ENCODE measurements at places on chromosomes 7 and 10.

DNA sequence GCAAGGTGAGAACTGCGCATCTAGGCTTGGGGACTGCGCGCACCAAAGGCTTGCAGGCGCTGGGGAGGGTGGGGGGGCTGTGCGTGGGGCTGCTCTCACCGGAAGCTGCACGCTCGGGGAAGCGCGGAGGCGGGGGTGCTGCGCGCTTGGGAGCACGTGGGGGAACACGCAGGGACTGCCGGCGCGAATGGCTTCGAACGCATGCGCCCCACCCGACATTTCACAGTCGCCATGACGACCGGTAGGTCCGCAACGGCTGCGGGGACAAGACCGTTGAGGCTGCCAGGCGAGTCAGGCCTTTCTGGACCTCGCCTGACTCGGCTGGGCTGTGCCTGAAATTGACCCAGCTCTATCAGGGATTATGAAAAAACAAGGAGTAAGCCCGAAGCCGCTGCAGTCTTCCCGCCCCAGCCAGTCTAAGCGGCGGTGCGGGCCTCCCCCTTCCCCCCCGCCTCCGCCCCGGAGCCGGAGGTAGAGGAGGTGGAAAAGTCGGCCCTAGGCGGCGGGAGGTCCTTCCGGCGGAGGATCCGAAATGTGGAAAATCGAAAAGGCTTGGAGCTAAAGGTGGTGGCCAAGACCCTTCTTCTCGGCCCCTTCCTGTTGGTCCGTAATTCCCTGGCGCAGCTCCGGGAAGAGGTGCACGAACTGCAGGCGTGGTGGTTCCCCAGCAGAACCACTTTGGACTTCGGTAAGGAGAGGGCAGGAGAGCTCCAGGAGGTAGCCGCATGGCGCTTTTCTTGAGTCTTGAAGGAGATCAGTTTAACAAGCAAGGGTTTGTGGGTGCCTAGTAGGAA lies 34.9 kb upstream of the STEAP1 start:
- peak; percentile 27 for DNase-seq

DNA sequence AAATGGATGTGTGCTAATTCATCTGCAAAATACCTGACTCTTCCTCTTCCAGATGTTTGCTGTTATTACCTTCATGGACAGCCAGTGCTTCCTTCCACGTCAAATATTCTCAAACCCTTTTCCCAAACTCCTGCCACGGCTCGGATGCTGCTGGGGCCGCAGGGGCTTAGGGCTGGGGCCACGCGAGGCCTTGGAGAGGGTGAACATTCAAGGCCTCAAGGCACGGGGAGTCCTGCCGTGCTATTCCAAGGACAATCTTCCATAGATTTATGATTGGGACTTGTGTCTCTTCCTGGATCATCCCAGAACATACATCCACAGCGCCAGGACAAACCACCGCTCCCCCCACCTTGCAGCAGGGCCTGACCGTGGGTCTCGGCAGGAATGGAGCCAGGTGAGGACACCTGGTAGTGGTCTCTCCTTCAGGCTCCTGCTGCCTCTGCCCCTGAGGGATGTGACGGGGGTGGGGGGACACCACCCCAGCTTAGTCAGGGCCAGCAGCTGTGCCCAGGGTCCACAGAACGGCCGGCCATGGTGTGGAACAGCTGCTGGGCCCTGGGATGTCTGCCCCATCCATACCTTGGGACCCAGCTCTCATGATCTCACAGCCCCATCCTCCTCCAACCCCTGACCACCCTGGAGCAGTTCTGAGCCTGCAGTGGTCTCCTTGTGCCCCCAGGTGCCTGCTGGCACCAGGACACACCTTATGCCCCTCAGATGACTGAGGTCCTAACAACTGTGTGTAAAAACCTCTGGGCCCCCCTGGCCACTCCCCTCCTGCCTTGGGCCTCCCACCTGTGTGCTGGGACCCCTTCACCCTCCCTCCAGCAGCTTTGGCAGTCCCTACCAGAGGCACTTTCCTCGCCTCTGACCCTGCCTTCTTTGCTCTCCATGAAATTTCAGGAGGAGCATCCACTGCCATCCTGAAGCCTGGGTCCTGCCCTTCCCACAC lies 16.7 kb downstream of the VIPR2 start:
- no peak for DNase-seq

- DNase-seq, result no peak
Observed at GRCh38 chr10:14312014-14312413, 18.7 kb downstream of the FRMD4A start.

DNA sequence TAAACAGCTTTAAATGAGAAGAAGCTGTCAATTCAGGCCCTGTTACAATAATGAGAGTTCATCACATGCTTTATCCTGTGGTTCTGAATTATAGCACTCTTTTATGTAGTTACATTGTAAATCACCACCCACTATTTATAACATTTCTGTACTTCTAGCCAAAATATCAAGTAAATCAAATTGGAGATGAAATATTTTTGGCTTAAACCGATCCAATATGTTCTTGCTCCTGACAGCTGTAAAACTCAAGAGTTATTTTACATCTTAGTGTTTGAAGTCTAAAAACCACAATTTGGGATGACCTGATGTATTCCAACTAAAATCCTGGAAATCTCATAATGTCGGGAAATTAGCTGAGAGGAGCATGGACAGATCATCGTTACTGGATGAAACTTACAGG lies 371.2 kb upstream of the LRRN3 start:
- DNase-seq, result no peak

DNA sequence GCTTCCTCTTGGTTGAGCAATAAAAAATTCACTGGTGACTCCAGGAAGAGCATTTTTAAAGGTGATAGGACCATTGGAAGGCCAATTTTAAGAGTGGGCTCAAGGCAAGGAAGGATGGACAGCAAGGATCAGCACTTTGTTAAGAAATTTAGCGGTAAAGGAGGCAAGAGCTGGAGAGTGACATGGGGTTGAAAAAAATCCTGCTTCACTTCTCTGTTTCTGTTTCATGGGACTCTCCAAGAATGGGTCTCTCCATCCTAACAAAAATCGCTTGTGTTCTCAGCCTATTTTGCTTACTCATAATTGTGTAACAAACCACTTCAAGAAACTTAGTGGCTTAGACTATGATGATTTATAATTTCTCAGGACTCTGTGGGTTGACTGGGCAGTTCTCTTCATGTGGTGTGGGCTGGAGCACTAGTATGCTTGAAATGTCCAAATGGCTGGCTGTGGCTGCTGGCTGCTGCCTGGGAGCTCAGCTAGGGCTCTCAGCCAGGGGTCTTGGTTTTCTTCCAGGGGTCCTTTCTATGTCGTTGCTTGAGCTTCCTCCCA lies 59.8 kb upstream of the ZNRF2 start:
- no peak for DNase-seq

DNA sequence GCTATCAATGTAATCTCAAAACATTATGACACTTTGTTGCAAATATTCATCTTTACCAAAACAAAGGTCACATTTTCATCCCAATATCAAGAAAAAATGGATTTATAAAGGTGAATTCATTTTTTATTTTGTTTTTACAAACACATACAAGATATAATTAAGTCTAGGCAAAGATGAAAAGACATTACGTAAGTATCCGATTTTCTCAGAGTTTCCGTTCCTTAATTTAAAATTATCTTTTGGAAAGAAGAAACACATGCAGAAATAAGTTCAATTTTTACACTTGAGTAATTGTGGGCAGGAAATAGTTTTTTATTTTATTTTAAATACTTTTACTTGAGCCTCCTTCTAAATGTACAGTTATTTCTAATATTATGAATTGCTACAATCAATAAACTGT lies 24.6 kb downstream of the RTKN2 start:
- DNase-seq, result no peak

GRCh38 chr7:10104292-10104691 lies 869.4 kb upstream of the PHF14 start:
- DNase-seq, result no peak

GRCh38 chr10:74575912-74576311 lies 250.5 kb upstream of the KAT6B start:
- DNase-seq, result no peak

- no peak for DNase-seq
Observed at GRCh38 chr7:95766657-95767056, 5.7 kb upstream of the DYNC1I1 start.

GRCh38 chr7:29167721-29168120 lies 21.4 kb upstream of the CPVL start:
- no peak for DNase-seq

DNA sequence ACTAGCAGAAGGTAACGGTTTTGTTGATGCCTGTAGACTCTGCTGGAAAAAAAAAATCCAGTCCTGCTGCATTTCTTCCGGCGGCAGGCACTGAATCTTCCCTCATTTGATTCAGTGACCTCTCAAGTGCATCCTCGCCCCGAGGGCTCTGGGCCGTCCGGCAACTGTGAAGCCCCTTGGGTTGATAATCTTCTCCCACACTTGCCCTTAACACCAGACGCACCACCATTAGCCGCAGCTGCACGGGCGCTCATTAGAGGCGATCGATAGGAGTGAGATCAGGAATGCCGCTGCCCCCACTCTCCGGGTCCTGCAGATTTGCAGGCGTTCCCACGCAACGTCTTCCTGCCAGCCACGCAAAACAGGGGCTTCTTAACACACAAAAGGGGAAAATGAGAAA lies 200.0 kb upstream of the MKI67 start:
- DNase-seq, result no peak

DNA sequence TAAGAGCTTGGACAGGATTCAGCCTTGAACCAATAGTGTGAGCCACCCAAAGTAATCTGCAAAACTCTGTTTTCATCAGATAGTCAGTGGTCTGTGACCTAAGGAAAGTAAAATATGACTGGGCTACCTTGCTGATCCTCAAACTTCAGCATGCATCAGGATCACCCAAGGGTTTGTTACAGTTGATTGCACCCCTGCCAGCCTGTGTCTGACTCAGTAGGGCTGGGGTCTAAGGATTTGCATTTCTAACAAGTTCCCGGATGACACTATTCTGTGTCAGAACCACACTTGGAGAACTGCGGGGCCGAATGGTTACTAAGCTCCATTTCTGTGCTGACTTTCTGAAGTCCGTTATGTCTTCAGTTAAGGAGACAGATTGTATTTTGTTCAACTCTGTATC lies 40.6 kb upstream of the TSPAN13 start:
- DNase-seq, result no peak

- no peak for DNase-seq
Observed at GRCh38 chr10:127347202-127347959, 151.0 kb upstream of the INSYN2A start.

DNA sequence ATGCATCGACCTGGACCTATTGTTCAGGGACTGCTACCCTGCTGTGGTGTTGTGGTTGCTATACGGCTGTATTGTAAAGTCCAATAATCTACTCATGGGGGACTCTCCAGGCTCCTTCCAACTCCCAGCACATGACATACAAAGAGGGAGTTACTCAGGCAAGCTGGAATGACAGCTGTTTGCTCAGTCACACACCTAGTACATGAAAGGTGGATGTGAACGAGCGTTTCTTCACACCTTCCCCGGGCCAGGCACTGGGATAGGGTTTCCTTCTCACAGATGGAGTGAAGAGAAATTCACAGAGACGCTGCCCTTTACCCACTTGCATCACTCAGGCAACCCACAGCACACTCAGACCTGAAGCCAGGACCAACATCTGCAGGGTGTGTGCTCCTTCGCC lies 215.7 kb downstream of the TNS3 start:
- no peak for DNase-seq

GRCh38 chr7:26413007-26413691 lies 121.5 kb downstream of the SNX10 start:
- DNase-seq, result no peak

DNA sequence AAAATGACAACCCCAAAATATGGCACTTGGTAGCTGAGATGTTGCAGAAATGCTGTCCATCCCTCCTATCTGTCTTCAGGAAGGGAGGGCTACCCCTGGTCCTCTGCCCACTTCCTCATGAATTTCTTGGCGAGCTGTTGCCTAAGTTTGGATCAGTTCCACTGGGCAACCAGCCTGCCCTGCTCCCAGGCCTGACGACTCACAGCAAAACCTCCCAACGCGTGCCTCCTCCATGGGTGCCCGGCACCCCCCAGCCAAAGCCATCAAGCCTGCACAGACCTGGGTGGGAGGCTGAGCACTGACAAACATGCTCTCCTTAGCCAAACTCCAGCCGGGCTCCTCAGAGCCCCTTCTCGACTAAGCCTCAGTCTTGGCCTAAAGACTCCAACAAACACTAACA lies 8.9 kb downstream of the VSTM4 start:
- DNase-seq, result no peak

DNA sequence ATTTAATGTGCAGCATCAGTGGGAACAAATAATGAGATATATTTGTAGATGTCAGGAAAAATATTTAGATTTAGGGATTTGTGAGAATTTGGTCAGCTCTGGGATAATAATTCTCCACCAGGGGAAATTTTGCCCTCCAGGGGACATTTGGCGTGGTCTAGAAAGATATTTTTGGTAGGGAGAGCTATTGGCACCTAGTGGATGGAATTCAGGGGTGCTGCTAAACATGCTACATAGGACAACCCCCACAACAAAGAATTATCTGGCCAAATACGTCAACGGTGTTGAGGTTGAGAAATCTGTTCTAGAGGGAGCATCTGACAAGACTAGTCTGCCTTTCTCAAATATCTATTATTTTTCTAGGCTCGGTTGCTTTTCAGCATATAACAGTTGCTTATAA lies 2.1 kb downstream of the ADK start:
- DNase-seq, result no peak

GRCh38 chr10:132514821-132515520 lies 22.6 kb upstream of the INPP5A start:
- DNase-seq, result no peak

DNA sequence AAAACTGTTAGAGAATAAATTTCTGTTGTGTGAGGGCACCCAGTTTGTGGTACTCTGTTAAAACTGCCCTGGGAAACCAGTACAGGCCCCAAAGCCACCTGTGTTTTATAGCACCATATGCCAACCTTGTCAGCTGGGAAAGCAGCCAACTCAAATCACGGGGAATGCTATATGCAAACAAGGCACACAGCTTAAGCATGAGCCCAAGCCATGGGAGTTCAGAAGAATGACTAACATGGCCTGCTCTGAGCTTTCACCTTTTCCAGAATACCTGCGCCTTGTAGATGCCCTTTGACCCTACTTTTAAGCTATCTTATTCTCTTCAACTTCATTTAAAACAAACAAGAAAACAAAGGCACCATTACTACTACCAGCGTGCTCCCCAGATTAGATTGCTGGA lies 5.5 kb upstream of the SLC25A13 start:
- DNase-seq, result no peak

DNA sequence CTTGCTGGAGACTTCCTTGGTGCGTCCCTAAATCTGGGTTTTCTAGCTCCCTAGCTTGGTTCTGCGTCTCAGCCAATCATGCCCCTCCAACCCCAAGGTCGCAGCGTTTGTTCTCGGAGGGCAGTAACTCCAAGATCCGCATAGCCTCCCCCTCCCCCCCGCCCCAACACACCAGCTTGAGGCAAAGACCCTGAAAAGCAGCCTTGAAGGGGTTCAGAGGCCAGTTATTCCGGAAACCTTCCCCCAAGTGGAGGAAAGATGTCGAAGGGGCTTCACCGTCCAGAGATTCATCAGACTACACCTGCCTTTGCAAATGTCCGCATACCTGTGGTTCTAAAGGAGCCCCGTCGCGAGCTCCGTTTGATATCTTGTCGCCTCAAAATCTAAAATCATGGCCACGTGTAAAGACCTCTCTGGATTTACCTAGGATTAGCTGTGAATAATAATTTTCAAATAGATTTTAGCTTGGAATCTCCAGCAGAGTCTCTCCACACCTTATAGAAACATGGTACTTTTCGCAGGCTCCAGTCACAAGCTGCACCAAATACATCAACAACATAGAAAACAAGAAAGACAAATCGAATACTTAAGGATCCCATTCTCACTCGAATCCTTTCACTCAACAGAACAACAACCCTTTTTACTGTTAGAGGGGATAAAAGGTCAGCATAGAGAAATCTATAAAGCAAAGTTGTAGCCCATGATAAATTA lies 7.9 kb downstream of the DLX6 start:
- no peak for DNase-seq

GRCh38 chr7:48289656-48290055 lies 118.4 kb downstream of the ABCA13 start:
- no peak for DNase-seq

- no peak for DNase-seq
Observed at GRCh38 chr10:117663750-117664149, 121.2 kb downstream of the EMX2 start.

Data from stimulated activated CD4-positive, alpha-beta T cell treated with anti-CD3 and anti-CD28 coated beads, TNF-alpha, amount 100 ng/mL, for 4 hours (primary cell).